ENCODE measurements at places on chromosomes 2 and 18.

- DNase-seq, result peak; percentile 67
These were observed 115.8 kb upstream of the SIX3 start for GRCh38 chr2:44825702-44826101.

DNA sequence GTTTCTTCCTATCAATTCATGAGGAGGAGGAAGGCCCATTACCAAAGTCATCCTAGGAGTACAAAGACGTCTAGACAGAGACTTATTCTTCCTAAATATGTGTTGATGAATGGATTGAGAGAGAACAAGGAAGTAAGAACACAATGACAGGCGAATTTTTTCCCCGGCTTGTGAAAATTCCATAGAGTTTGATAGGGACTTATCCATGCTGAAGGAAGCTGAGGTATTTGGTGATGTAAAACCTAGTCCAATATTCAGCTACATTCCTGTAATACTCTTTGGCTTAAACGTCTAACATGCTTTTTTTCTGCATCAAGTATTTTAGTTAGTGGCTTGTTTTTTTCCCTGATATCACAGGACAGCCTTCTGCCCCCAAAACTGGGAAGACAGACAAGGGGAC, 121.9 kb upstream of the MYT1L start:
- DNase-seq, result no peak

DNA sequence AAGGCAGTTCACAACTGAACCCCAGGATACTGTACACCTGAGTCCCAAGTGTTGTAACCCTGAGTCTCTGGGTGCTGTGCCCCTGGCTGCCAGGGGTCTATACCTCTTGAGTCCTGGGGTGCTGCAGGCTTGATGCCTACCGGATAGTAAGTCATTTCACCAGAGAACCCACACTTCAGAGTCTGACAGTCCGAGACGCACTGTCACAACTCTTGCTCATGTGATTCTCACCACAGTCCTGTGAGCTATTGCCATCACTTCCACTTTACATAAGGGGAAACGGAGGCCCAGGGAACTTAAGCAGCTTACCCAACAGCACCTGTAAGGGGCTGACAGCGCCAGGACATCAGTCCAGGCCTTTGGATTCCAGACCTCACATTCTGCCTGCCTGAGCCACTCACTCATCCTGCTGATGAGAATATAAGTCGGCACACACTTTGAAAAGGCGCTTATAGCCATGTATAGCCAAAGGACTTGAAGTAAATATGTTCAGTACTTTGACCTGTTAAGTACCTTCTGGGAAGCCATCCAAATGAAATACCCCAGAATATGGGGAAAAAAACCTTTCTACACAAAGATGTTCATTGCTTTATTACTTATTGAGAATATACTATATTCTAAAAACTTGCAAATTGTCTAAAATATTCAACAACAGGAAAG, 180.7 kb upstream of the ID2 start:
- DNase-seq, result peak; percentile 23

GRCh38 chr2:19649785-19650380, 251.9 kb downstream of the TTC32 start:
- DNase-seq, result no peak

- no peak for DNase-seq
These were observed 77.4 kb downstream of the DCDC2C start for GRCh38 chr2:3780477-3781402.

- no peak for DNase-seq
These were observed 2.3 kb upstream of the PTPN18 start for GRCh38 chr2:130353291-130354138.

GRCh38 chr2:8334866-8335325, 347.0 kb upstream of the ID2 start:
- DNase-seq, result no peak

DNA sequence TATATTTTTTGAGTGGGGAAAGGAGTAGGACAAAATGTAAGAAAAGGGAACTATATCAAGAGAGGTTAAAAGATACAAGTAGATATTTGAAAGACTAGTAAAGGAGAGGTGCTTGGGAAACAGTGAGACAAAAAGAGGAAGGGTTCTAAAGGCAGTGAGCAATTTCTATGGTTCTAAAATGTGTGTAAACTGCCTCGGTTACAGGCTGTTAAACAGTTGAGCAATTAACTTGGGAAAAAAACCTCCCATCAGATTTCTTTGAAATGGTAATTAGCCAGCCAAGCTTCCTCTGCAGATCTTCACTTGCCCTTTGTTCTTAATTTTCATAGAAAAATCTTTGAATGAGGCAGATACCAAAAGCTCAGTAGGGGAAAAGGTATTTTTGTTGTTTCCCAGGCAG, 238.7 kb upstream of the KCNH7 start:
- no peak for DNase-seq

GRCh38 chr2:222611684-222612083, 44.2 kb downstream of the FARSB start:
- DNase-seq, result no peak

DNA sequence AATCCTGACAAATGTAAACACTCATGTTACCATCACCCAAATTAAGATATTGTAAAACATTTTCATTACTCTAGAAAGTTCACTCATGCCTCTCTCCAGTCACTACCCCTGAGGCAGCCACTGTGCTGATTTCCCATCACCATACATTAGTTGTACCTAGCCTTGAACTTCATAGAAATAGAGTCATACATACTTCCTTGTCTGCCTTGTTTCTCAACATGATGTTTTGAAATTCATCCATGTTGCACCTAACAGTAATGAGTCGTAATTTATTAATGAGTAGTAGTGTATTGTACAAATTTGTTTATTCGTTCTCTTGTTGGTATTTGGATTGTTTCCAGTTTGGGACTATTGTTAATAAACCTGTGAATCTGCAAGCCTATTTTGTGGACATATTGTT, 49.0 kb upstream of the TWSG1 start:
- no peak for DNase-seq

- no peak for DNase-seq
These were observed 66.1 kb upstream of the RGPD5 start for GRCh38 chr2:109727929-109728447.
